ENCODE measurements at places on chromosomes 1 and 21.
A peak's percentile ranks its signal among the peaks of the same experiment; 100 is the strongest.

DNA sequence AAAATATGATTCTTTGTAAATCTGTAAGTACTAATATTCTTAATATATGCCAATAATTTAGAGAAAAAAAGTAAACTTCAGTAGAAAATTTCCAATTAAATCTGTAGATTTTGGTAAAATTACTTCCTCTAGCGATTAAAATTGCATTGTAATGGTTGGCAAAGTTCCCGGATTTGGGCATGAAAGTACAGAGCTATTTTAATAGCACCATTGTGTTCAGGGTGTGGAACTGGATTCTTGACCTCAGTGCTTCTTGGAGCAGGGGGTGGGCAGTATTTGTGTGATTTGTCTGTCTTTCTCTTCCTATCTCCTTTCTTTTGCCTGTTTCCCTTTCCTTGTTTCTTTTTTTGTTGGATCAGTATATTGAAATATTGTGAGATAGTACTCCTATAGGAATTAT is 72.1 kb downstream of the DNM3 start:
- peak; percentile 64 for DNase-seq

GRCh38 chr21:14826630-14827029 is 238.2 kb downstream of the NRIP1 start:
- no peak for DNase-seq

GRCh38 chr1:230855886-230856285 is 12.4 kb downstream of the C1orf198 start:
- DNase-seq = no peak

- no peak for DNase-seq
Observed at GRCh38 chr1:80639777-80640533, 1160.8 kb upstream of the ADGRL2 start.

DNA sequence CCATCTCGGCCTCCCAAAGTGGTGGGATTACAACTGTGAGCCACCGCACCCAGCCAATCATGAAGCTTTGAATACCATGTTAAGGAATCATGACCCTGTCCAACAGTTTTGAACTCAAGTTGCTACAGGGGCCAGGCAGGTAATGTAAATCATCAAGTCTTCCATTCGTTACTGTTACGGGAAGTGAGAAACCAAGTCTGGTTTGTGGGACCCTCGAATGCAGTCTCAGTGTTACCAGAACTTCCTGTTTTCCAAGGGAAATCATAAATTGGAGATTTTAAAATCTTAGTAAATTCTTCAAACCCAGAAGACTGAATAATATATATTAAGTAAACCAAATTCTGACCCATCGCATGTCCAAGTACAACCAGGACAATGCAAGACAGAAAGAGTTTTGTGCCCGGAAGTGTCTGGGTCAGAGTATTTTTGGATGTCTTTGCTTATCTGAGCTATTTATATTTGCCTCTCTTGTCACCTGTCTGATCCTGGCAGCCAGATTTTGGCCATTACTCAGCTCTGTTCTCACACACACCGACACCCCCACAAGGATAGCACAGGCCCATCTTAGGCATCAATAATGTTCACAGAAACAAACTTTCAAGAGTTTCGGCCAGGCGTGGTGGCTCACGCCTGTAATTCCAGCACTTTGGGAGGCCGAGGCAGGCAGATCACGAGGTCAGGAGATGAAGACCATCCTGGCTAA is 8.8 kb downstream of the ATP5IF1 start:
- DNase-seq = no peak

DNA sequence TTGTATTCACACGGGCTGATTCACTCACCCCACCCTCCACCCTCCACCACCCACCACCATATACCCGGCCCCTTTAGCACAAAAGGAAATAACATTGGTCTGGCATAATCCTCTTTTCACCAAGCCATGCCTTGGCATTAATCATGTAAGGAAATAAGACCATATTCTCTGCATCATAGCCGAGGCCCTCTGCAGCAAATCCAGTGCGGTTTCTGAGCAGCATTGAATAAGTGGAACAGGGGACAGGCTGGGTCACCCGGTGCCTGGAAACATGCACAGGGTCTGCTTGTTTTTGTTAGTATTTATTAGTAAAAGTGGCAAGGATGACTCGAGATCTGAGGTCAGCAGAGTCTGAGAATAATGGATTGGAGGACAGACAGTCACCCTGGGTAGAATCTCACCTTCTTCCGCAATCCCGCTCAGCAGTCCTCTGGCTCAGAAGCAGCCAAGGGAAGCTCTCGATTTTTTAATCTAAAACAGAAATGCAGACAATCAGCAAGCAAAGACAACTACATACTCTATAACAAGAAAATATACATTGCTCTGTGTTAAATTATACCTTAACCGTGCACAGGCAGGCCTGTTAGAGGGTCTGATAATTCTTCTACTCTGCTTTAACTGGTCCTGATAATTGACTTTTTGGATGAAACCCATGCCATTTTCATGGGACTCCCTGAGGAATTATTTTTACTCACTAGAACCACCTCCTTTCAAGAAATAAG is 52.4 kb upstream of the CDC42BPA start:
- DNase-seq = no peak

DNA sequence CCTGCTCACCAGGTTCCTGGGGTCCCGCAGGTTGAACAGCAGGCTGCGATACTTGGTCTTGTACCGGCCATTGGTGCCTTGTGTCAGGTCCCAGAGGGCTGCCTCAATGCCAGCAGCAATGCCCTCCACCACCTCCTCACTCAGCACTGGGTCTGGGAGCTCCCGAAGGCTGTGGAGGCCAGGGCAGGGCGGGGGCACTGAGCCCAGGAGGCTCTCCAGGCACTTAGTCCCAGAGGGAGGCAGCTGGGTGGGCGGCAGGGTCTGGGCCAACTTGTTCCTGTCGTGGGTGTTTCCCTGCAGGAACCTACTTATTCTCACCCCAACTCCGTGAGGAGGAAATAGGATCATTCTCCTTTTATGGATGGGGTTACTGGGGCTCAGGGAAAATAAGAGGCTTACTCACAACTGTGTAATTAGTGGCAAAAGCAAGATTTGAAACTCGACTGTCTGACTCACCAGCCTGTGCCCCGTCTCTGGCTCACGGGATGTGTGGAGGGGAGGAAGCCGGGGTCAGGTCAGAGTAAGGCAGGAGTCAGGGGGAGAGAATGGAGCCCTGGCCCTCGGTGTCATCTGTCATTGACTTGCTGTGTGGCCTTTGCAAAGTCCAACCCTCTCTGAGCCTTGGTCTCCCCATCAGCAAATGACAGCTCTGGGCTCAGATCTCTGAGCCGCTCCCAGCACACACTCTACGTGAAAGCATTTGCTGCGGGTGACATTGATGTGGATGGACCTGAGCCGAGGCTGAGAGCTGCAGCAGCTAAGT is 17.2 kb downstream of the SPOCD1 start:
- no peak for DNase-seq

DNA sequence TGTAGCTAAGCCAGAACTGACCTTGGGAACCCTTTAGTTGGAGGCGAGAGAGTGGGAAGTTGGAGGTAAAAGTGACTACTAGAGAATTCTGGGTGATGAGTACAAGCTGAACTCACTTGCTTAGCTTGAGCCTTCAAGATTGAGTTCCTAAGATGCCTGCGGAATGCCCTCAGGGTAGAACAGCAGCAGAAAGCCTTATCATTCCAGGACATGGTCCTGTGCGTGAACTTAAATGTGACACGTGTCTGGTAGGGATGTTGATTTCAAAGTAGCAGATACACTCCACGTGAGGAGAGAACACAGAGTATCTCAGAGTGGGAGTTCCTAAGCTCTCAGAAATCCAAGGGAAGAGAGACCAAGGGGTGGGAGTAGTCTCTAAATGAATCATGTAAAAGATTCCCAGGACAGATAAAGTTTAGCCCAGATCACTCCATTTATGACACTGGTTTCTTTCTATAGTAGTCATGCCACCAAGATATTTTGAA is 60.1 kb downstream of the KCNK1 start:
- DNase-seq = no peak

GRCh38 chr1:115643666-115644065 is 1.9 kb downstream of the VANGL1 start:
- DNase-seq = no peak

GRCh38 chr1:91697416-91697815 is 188.5 kb downstream of the TGFBR3 start:
- DNase-seq = no peak

DNA sequence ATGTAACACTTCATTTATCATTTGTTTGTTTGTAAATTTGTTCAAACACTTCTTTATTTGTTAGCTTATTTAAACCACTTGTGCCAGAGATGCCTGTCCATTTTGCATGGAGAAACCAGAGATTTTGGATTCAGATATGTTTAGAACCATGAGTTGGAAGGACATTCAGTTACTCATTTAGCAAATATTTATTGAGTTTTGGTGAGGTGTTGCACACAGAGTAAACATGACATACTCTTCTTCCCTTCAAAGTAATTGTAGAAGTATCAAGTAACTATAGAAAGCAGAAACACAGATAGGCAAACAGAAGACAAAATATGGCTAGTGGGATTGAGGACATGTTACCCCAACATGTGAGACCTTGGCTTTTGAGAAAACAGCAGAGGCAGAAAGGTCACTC is 136.8 kb upstream of the USP25 start:
- DNase-seq = no peak

DNA sequence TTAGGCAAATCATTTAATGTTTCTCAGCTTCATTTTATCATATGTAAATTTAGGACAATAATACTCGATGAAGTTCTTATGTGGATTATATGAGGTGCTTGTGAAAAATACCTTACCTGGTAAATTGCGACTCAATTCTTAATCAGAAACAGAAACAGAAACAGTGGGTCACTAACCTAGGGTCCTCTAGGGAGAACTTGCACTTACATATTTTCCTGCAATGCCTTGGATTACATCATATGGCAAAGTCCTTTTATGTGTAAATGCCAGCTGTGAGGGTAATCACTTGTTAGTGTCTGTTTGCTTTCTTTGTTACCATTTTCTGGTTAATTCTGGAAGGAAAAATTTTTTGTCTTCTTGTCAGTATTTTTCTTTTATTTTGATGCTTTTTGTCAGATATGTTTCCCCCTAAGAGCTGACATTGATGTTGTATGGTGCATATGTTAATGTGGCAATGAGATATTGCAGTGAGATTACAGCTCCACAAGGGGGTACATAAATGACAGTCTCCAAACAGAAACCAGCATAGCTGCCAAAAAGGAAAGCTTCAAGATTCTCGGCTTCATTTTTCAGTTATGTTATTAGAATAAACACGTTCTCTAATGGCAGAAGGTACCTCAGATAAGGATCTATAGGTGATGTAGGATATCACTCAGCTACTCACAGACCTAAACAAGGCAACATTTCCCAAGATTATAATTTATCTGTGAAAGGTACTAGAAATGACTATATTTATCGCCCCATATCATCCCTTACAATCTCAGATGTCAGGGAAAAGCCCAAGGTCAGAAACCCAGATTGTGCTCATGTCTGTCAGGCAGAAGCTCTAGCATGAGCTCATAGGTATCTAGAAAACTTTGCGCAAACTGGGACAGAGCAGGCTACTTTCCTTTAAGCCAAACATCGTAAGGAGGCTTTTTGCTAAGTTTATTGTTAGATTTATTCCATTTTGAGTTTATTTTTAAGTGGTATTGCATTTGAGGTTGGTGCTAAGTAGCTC is 119.9 kb downstream of the FASLG start:
- no peak for DNase-seq

DNA sequence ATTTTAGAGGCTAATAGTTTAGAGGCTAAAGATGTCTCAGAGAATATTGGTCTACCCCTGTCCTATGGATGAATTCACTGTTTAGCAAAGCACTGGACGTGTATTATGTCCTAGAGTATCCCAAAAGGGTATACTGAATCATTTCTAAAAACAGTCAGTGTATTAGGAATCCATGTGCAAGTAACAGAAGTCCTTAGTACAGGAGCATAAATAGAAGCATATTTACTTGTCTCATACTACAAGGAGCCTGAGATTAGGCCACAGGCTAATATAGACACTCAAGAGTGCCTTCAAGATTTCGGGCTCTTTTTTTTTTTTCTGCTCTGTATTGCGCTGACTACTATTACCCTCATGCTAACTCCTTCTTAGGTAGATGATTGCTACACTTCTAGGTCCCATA is 518.9 kb downstream of the USP25 start:
- DNase-seq = no peak

- peak; percentile 67 for DNase-seq
Observed at GRCh38 chr21:31872452-31873274, at the start of gene HUNK. Gene HUNK (plus strand): TSS chr21:31873020. CDS start chr21:31873675, 655 bp downstream.

DNA sequence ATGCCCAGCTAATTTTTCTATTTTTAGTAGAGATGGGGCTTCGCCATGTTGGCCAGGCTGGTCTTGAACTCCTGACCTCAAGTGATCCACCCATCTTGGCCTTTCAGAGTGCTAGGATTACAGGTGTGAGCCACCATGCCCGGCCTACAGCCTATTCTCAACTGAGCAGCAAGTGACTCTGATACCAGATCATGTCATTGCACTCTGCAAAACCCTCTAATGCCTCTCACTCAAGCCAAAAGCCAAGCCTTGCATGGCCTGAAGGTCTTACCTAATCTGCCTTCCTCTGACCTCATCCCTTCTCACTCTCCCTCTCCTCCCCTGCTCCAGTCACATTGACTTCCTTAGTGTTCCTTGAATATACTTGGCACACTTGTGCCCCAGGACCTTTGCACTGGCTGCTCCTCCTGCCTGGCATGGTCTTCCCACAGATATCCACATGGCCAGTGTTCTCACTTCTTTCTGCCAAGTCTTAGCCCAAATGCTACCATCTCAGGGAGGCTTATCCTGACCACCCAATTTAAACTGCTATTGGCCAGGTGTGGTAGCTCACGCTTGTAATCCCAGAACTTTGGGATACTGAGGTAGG is 8.2 kb upstream of the ASAP3 start:
- DNase-seq = no peak

DNA sequence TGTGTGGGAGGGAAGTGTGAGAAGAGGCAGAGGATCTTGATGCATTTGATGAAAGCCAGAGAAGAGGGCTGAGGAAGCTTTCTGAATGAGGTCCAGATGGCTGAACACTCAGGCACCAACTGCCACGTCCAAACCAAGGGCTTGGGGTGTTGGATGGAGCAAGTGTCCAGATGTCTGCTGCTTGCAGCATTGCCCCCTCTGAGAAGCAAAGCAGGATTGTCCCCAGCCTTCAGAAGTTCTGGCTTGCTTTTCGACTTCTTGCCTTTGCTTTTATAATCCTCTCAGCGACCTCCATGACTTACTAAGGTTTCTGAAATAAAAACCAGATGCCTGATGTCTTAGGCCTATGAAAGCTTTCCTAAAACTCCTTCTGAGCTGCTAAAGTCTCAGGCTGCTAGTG is 182.5 kb downstream of the HUNK start:
- no peak for DNase-seq

DNA sequence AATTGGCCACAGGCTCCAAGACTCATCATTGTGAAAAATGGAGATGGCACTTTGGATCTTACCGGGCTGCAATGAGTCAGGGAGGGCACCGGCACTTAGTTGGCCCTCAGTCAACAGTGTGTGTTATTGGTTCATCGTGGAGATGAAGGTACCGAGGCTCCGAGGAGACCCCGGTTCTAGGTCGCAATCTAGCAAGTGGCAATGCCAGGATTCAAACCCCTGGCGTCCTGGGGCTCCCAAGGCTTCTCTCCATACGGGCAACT is 49.0 kb upstream of the ACOT11 start:
- no peak for DNase-seq

- no peak for DNase-seq
Observed at GRCh38 chr1:230853731-230854130, 14.6 kb downstream of the C1orf198 start.

Measured in left colon (tissue), 2 donors.